ENCODE measurements at places on chromosomes 13 and 19.
A peak's percentile ranks its signal among the peaks of the same experiment; 100 is the strongest.

DNA sequence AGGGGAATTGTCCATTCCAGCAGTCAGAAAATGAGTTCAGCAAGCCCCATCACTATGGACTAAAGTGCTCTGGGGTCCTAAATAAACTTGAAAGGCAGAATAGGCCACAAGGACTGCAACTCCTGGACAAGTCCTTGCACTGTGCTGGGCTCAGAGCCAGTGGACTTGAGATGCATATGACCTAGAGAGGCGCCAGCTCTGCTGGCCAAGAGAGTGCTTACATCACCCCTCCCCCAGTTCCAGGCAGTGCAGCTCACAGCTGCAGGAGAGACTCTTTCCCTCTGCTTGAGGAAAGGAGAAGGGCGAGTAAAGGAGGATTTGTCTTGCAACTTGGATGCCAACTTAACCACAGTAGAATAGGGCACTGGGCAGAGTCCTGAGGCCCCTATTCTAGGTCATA lies 109.5 kb upstream of the WASF3 start:
- DNase-seq = no peak

DNA sequence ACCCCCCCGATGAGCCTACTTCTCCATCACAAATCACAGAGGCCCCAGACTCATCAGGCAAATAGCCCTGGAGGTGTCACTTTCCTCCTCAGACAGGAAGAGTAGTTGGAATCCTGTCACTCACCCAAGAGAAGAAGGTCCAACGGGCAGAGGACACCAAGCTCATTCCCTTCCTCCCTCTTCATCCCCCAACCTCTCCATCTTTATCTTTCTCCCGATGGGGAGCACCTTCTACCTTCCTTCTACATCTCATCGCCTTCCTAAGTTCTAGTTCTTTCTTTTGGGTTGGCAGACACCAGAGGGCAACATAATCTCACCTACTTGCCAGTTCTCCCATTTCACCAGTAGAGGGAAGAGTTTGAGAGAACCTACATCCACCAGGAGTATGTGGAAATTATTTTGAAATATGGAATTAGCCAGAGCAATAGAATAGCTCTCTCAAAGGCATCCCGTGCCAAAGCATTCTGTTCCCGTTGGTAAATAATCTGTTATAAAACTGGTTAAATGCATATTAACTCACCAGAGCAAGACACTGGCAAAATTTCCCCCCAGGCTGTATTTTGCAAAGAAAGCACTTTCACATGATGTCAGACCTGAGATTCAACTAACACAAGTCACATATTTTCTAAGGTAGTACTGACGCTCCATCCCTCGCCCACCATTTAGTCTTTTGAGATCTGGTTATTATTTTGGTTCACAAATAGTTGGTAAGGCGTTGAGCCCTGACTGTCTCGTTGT lies 55.0 kb downstream of the ZIC5 start:
- peak; percentile 8 for DNase-seq

DNA sequence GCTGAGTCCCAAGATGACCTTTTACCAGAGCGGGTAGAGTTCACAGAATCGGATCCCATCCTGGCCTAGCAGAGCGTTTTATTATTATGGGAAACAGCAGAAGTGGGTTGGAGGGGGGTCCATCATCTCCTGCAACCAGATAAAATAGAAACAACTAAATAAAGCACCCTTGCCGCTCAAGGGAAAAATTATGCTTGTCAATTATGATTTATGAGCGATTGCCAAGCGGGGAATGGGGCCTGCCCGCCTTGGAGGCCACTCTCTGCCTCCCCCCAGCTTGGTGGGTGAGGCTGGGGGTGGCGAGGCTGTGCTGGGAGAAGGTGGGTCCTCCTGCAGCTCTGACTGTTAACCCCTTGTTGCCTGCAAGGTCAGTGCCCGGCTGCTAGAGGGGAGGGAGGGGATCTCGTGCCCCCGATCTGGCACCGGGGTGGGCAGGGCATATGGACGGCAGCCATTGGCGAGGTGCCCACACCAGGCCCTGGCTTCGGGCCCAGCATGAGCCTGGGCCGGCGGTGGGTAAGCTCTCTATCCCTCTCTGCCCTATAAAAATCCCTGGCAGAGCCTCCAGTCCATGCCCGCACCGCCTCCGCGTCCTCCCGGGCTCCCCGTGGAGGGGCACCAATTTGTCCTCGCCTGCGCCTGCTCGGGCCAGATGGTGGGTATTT lies 129.1 kb downstream of the URI1 start:
- DNase-seq = peak; percentile 38

DNA sequence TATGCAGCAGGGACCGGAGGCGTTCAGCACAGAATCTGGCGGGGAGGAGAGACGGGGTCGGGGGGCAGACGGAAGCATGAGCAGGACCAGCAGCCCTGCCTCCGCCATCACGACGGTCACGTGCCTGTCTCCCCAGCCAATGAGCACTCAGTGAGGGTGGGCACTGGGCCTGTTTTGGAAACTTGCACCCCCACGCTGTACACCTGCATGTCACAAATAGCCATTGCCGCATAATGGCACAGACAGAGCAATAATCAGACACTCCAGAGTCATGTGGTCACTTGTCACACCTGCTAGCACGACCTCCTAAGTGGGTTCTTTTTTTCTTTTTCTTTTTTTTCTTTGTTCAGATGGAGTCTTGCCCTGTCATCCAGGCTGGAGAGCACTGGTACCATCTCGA lies 8.8 kb downstream of the ERCC2 start:
- no peak for DNase-seq

DNA sequence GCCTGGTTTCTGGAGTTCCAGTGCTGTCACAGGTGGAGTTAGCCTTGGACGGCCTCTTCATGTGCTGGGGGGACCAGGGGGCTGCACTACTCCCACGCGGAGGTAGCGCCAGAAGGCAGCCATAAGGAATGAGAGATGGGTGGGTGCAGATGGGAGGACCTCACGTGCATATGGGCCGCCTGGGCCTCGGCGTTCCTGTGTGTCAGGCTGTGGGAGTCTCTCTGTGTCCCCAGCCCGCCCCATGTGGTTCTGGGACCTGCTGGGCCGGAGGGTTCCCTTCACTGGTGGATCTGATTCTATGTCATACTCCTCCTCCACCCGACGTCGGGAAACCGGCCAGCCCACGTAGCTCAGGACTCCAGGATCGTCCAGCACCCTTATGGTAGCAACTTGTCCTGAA lies 149.0 kb upstream of the SOX1 start:
- DNase-seq = no peak

DNA sequence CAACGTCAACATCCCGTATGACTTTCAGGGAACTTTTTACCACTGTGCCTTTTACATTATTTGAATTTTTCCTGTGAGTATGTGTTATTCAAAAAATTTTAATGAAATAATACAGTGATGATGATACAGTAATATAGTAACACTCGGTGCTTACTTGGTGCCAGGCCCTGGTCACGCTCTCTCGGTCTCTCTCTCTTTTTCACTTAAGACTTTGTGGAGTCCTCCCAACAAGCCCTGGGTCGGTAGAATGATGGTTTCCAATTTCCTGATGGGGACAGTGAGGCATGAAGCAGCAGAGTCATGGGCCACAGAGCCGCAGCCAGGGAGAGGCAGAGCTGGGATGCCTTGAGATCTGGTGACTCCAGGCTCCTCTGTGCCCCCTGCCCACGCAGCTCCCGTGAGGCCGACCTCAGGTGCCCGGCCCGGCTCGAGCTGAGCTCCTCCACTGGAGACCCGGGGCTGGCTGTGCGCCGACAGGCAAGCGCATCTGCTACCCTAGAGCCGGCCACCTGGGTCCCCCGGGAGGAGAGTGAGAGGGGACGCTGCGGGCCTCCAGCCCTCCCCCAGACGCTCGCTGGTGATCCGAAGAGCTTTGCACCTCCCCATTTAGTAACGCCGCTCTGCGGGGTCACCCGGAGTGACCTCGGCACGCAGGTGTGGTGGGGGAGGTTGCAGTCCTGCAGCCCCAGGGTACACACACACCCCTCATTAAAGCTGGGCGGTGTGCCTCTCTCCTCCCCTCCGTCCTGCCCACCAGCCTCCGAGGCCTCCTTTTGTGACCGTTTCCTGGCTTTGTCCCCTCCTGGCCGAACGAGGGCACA lies 4.4 kb upstream of the SBK3 start:
- no peak for DNase-seq

DNA sequence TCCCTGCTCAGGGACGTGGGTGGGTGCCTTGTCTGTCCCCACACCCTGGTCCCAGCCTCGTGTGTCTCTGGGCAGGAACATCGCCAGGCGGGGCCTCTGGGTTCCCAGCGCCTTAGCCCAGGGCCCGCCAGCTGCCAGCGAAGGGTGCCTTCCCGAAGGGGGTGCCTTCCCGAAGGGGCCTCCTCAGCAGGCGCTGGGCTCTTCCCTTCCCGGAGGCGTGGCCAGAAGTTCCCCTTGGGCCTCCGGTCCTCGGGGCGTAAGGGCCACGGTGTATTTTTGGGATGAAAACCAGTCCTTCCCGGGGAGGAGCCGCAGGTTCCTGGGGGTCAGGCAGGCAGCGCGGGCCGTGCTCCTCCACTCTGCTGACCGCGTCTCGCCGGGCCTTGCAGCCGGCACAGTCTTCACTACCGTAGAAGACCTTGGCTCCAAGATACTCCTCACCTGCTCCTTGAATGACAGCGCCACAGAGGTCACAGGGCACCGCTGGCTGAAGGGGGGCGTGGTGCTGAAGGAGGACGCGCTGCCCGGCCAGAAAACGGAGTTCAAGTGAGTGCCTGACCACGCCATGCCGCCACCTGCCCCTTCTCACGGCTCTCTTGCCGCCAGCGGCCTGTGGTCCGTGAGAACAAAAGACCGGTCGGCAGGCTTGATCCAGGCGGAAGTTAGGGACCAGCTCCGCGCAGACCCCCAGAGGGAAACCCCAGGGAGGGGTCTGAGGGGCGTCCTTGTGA lies 6.9 kb downstream of the BSG start:
- no peak for DNase-seq

DNA sequence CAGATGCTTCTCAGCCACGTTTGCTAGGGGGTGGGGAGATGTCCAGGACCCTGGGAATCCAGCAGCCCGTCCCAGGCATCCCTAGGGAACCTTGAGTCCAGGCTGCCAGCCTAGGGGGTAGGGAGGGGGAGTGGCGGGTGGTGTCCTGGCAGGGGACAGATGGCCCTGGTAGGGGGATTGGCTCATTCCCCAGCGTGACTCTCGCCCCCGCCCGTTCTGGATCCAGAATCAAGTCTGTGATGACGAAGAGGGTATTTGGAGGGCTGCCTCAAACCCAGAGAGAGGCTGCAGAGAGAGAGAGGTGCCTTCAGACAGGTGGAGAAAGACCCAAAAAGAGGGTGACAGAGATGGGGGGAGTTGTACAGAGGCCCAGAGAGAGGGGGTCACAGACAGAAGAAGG lies 4.1 kb downstream of the SLC17A7 start:
- no peak for DNase-seq

DNA sequence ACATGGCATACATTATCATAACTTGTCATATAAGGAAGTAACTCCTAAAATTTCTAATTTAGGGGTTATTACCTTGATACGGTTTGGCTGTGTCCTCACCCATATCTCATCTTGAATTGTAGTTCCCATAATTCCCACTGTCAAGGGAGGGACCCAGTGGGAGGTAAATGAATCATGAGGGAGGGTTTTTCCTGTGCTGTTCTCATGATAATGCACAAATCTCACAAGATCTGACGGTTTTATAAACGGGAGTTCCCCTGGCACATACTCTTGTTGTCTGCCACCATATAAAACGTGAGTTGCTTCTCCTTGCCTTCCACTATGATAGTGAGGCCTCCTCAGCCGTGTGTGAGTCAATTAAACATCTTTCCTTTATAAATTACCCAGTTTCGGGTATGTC lies 76.0 kb downstream of the ZDHHC20 start:
- DNase-seq = no peak

DNA sequence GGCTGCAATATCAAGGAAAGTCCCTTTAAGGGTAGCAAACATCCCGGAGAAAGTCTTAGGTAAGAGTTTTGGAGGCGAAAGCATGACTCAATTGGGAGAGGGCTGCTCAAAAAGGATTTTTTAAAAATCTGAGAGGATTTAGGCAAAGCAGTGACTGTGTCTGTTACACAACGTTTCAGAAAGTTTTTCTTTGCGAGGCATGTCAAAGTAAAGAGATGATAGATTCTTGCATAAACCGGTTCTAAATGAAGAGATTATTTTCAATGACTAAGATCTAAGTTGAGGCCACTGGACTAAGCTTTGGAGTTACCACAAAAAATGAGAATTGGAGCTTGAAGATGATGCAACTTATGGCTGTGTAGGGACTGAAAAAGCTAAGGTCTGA lies 43.7 kb upstream of the ENOX1 start:
- no peak for DNase-seq

DNA sequence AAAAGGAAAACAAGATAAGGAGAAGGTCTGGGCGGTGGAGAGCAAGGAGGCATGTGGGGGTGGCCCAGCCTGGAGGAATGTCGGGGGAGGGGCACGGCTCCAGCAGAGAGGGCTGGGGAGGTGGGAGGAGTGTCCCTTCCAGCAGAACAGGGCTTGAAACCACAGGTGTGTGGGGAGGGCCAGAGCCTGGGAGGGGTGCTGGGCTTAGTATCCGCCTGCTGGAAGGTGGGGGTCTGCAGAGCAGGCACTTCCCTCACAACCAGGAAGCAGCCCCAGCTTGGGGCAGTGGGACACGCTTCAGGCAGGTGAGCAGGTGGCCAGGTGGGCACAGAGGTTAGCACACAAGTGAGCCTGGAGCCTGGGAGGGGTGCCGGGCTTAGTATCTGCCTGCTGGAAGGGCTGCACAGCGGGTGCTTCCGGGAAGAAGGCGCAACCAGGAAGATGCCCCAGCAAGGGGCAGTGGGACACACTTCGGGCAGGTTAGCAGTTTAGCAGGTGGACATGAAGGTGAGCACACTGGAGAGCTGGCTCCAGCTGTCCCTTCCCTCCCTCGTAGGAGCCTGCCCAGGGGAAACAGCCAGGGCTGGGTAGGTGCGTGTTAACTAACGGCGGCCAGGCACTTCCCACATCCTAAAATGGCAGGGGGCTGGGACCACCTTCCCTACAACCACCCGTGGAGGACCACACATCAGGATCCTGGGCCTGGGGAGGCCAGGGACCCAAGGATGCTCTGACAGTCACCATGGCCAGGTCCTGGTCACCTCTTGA lies 3.0 kb downstream of the GAS6 start:
- DNase-seq = no peak

GRCh38 chr19:40619333-40620160 lies 18.4 kb downstream of the LTBP4 start:
- no peak for DNase-seq

- DNase-seq = no peak
These were observed 4.8 kb upstream of the ALOX5AP start for GRCh38 chr13:30730526-30730925.

- DNase-seq = no peak
These were observed 687.1 kb upstream of the SLITRK1 start for GRCh38 chr13:84569366-84569765.

DNA sequence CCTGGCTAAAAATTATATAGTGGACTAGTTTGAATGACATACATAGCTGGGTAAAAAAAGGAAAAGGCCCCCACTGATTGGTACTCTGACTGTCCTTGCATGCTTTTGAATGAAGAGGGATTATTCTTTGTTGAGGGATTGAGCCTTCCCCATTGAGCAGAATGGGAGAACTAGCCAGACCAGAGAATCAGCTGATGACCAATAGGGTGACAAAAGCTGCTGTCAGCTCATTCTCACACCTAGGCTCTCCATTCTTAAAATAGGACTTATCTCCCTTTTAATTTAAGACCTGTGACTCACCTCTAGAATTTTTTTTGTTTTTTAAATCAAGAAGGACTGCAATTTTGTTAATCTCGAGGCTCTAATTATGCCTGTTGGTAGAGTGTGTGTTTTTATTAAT lies 79.3 kb downstream of the CRYL1 start:
- no peak for DNase-seq
